ENCODE measurements at places on chromosomes 1 and 21.

GRCh38 chr1:34709547-34709946, 45.3 kb upstream of the GJB5 start:
- DNase-seq: no peak

GRCh38 chr1:245666412-245666811, 511.6 kb downstream of the KIF26B start:
- DNase-seq: no peak

GRCh38 chr21:38729754-38730379, 75.9 kb upstream of the ETS2 start:
- DNase-seq: no peak

- DNase-seq: no peak
Measured at GRCh38 chr1:206504363-206504713, 3.0 kb upstream of the RASSF5 start.

DNA sequence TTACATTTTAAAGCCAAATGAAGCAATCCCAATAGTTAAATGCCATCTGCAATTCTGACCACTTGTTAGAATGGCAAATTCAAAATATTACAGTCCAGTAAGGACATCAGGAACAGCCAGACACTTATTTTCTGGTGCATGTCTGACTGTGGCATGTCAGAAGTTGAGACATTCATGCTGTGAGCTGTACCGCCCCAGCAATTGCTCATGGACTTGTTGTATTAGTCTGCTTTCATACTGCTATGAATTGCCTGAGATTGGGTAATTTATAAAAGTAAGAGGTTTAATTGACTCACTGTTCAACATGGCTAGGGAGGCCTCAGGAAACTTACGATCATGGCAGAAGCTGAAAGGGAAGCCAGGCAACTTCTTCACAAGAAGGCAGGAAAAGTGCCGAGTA, 19.1 kb downstream of the DDAH1 start:
- no peak for DNase-seq

- no peak for DNase-seq
Measured at GRCh38 chr1:94719926-94720793, 100.0 kb upstream of the SLC44A3 start.

Measured in stimulated activated CD4-positive, alpha-beta T cell treated with anti-CD3 and anti-CD28 coated beads, Interleukin-2, amount 100 ng/mL, for 48 hours (primary cell).